ENCODE measurements at places on chromosomes 7 and 10. TPM values are rescaled to one million over a fixed set of nuclear protein-coding genes. Genes with fewer than 3 reads are reported as not detected.
A peak's percentile ranks its signal among the peaks of the same experiment; 100 is the strongest.

Gene CYP26C1
- not detected for total RNA-seq

- DNase-seq = no peak
Observed at GRCh38 chr7:142372727-142373126, 114.9 kb upstream of the PRSS58 start.

DNA sequence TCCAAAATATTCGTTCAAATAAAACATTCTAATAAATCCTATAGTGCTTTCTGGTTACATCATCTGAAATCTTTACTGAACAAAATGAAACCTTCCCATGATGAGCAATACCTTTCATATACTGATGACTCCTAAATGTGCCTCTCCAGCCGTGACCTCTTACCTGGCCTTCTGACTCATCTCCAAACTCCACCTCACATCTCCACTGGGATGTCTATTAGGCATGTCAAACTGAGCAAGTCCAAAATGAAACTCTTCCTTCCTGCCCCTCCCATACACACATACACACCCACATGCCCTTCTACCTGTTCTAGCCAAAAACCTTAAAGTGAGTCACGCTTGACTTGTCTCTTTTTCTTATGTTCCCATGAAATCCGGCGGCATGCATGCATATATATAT lies 22.9 kb downstream of the GSAP start:
- no peak for DNase-seq

DNA sequence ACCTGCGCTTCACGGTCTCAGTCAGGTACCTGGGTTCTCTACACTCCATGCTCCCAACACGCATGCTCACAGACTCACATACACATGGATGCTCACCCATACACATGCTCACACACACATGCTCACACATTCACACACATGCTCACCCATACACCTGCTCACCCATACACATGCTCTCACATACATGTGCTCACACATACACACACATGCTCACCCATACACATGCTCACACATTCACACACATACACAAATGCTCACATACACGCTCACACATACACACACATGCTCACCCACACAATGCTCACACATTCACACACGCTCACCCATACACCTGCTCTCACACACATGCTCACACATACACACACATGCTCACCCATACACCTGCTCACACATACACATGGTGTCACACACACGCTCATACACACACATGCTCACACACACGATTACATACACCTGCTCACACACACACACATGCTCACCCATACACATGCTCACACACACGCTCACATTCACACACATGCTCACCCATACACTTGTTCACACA lies 119.9 kb downstream of the PAXIP1 start:
- no peak for DNase-seq

GRCh38 chr10:117537436-117537903 lies 5.1 kb upstream of the EMX2 start:
- no peak for DNase-seq

- no peak for DNase-seq
Observed at GRCh38 chr10:114723361-114723760, 65.3 kb upstream of the ABLIM1 start.

- DNase-seq = no peak
Observed at GRCh38 chr10:121071901-121072300, 220.7 kb downstream of the WDR11 start.

Gene EMX2
- not detected for total RNA-seq

Gene TSPAN33
- 6.5 TPM for total RNA-seq

Gene CTAGE4
- 1.4 TPM for total RNA-seq

Gene SPDYE8
- total RNA-seq = not detected

Gene NKX1-2
- total RNA-seq = 0.07 TPM

Gene PPIF
- total RNA-seq = 25.3 TPM

DNA sequence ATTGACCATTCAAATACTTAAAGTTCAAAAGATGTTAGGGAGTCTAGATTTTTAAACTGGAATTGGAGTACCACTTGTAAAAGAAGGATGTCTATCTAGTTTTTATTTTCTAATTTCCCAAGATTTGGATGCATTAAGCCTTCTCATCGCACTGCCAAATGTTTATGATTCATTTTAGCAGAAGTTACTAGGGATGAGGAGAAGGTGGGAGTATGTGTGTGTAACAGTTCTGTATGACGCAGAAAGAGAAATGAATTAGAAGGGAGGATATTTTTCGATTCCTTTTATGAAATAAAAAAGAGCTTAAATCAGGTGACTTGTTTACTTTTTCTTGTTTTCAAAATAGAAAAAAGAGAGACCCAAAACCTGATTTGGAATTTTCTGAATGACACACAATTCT lies 6.8 kb upstream of the SLK start:
- no peak for DNase-seq

DNA sequence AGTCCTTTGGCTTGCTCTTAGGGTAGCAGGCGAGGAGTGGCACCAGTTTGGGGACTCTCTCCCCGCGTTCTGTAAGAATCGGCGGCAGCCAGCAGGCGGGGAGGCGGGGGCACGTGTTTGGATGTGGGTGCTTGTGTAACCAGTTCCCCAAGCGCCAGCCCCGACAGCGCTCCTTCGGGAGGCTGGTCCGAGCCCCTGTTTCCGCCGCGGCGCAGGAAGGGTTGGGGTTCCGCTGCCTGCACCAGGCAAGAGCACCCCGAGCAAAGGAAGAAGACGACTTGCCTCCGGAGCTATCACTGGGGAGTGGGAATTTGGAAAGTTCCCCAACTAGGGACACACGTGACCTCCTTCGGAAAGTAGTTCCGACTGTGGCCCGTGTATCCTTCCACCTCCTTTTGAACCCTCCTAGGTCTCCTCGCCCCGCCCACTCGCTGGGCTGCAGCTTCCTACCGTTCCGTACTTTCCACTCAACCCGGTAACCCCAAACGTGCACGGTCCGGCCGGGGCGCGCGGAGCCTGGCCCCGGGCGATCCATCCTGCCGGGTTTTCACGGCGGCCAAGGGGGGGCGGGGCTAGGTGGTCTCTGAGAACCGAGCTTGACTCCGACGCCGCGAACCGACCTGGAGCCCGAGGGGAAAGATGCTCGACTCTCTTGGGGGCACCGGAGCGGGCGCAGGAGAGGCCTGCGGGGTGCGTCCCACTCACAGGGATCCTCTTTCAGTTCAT lies 1.2 kb downstream of the KLLN start:
- peak; percentile 98 for DNase-seq

Gene SLC26A3
- total RNA-seq = not detected

Gene VGF
- 40.5 TPM for total RNA-seq

DNA sequence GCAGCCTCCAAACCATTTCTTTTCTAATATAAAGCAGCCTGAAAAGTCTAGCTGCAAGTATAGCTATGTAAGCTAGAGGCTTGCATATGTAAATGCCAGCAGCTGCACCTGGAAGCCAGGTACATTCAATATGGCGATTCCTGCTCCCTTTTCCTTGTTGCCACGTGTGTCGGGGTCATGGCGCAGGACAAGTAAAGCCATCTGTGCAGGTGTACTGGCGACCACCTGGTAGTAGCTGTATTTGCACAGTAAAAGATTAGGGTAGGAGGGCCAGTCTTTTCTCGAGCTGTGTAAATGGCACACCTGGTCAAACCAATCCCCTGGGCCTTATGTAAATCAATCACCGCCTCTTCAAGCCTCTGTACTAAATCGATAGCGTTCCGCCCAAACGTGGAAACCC lies 484.5 kb downstream of the MAGI2 start:
- DNase-seq = no peak

Gene MUC3A
- total RNA-seq = 0.61 TPM

DNA sequence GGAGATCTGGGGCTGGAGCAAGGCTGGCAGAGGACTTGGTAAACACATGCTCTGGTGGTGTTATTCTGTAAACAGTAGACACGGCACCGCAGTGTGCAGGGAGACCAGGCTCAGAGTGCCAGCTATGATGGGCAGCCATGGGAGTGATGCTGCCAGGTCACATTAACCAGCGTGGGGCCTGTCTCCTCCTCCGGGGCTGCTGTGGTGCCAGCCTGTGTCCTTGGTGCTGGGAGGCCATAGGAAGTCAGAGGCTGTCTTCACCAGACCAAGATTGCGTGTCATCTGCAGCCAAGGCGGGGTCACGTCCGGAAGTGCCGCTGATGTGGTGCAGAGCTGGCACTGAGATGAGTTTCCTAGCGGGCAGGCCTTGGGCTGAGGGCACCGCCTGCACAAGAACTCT lies 236.0 kb downstream of the GLRX3 start:
- DNase-seq = no peak

GRCh38 chr7:31767686-31768358 lies 80.8 kb downstream of the PPP1R17 start:
- DNase-seq = no peak

DNA sequence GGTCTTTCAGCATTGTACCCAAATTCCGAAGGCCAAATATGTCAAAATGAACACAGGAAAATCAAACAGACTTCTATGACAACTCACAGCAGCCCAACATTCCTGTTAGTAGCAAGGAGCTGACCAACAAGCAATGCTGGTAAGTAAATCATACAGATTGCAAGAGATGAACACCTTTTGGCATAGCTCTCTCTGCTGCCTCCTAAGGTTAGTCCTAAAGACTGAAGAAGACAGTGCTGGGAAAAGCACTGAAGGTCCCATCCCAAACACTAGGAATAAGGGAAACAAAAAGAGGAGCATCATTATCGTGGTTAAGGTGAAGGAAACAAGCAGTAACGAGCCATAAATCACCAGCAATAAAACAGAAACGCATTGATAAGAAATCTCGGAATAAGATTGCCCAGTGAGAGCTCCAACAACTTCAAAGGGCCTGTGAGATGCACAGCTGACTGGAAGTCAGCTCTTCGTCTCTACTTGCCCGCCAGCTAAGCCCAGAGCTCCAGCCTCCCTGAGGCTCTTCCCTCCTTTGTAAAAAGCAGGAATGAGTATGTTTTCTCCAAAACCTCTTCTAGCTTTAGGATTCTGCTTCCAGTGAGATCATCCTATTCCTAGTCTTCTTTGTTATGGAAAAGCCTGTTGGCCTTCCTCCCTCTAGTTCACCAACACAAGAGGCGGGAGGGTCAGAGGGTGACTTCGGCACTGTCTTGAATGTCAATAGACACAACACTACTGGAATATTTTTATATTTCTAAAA lies 15.3 kb downstream of the NUDT5 start:
- DNase-seq = no peak

Gene PNLIPRP2
- total RNA-seq = not detected

GRCh38 chr7:117993377-117994003 lies 120.2 kb upstream of the CTTNBP2 start:
- DNase-seq = peak; percentile 11

DNA sequence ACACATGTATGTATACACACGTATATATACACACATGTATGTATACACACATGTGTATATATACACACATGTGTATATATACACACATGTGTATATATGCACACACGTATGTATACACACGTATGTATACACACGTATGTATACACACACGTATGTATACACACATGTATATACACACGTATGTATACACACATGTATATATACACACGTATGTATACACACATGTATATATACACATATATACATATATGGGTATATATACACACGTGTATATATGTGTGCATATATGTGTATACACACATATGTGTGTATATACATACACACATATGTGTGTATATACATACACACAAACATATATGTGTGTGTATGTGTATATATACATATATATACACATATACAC lies 31.7 kb downstream of the ABCC2 start:
- DNase-seq = no peak

GRCh38 chr10:52635651-52636050 lies 136.9 kb downstream of the MBL2 start:
- no peak for DNase-seq

GRCh38 chr10:106711313-106711906 lies 453.1 kb downstream of the SORCS1 start:
- DNase-seq = no peak

- DNase-seq = no peak
Observed at GRCh38 chr7:128115336-128115820, 84.1 kb upstream of the LRRC4 start.

Gene SPDYE1
- total RNA-seq = not detected

Gene CRHR2
- not detected for total RNA-seq

DNA sequence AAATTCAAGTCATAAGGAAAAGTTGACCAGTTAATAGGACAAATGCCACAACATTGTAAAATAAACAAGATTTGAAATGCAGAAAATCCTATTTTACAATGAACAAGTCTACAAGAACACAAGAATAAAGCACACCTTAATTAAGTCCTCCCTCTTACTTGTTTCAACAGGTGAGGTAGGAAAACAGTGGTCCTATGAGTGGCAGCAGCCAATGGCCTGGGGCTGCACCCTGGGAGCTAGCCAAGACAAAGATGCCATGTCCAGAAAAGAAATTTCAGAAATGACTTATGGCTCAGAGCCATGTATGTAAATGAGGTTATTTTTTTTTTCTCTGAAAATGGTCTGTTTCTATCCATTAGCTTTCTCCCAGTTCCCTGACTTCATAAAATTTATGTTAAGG lies 14.3 kb downstream of the KLLN start:
- DNase-seq = no peak

DNA sequence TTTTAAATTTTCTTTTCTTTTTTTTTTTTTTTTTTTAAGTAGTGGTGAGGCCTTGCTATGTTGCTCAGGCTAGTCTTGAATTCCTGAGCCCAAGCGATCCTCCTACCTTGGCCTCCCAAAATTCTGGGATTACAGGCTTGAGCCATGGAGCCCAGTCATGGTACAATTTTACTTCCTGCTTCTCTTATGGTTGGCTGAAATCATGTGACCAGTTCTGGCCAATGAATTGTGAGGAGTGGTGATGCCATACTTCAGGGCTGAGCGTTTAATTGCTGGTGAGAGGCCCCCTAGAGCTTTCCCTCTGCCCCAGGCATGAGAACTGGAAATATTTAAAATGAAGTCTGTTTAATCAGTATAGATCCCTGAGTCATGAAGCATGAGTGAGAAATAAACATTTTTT lies 22.2 kb upstream of the BAIAP2L1 start:
- no peak for DNase-seq

DNA sequence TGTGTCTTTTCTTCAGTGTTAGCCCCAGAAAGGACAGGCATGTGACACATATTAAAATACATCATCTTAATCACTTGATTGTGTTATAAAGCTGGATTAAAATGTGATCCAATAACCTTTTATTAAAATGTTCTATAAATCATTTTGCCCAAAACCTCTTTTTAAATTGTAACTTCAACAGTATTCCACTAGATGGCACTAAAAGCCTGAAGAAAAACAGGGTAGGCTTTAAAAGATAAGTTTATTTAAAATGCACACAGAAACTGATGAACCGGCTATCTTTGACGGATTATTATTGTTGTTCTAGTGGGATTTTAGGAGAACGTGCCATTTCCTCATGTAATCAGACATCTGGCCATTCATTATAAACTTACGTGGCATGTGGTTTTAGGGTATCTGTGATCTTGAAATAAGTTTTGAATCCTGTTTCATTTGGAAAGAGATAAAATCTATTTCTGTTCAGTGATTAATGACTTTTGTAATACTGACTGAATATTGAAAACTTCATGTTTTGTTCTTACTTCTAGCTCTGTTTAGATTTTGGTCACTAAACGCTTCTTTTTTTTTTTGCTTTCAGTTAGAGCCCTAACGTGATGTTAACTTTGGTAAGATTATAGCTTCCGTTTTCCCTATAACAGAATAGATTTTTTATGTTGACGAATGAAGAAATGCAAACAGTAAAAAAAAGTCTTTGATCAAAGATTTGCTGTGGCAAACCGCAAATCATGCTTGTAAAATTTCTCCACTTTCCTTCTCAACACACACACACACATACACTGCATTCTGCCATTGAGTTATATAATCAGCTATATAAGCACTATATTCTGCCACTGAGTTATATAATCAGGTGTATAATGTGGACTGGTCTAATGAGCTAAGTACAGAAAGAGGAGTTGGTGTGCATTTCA lies 13.6 kb downstream of the VPS50 start:
- peak; percentile 18 for DNase-seq
